ENCODE measurements at places on chromosomes 3 and 15.

DNA sequence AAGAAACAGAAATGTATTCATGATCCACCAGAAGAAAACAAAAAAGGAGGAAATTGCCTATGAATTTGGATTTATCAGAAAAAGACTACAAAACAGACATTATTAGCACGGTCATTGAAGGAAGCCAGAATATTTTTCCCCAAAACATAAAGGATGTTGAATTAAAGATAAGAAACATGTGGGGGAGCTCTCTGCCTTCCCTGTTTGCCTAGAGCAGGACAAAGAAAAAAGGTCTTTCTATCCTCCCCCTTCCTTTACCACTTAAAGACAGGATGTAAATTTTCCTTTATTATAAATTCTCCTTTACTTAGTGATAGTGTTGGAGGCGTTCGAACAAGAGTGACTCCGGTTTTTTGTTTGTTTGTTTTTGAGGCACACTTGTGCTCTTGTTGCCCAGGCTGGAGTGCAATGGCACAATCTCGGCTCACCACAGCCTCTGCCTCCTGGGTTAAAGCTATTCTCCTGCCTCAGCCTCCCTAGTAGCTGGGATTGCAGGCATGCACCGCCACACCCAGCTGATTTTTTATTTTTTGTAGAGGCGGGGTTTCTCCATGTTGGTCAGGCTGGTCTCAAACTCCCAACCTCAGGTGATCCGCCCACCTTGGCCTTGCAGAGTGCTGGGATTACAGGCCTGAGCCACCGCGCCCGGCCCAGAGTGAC lies 14.9 kb upstream of the RPN1 start:
- DNase-seq = no peak

DNA sequence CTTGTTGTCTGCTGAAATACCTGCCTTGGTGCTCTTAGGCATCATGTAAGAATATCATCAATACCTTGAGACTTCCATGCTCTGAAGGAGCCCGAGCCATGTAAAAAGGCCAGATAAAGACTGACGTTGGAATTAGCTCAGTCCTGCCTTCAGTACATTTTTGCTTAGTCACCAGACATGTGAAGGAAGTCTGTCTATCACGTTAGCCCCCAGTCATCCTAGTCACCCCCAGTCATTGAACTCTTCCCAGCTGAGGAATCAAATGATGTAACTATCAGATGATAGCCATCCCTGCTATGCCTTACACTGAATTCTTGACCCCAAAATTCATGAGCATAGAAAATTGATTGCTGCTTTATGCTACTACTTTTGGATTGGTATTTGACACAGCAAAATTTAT lies 351.2 kb upstream of the SGO1 start:
- no peak for DNase-seq

DNA sequence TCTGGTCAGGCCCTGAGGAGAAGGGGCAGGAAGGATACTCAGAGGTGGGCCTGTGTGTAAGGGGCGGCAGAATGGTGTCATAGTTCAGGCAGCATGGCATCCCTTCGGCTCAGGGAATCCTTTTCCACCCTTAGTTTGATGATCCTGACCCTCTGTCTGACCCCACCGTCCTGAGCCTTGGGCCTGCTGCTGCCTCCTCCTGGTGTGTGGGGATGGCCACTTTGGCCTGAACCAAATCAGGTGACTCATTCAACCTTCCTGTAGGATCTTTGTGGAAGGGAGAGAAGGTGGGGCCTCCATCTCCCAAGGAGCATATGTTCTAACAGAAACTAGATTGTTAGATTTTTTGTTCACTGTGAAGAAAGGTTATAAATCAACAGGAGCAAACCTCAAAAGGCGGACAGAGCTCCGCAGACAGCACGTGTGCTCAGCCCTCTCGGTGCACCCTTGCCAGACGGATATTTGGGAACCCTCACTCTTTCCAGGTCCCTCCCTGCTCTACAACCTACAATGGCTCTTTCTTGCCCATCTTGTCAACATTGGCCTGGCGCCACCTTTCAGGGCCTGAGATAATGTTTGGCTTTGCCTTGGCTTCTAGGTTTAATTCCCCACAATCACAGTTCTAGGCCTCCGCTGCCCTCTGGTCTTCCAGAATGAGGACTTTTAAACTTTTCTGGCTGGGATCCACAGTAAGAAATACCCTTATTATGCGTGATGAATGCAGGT lies 21.7 kb downstream of the THSD4 start:
- DNase-seq = no peak

DNA sequence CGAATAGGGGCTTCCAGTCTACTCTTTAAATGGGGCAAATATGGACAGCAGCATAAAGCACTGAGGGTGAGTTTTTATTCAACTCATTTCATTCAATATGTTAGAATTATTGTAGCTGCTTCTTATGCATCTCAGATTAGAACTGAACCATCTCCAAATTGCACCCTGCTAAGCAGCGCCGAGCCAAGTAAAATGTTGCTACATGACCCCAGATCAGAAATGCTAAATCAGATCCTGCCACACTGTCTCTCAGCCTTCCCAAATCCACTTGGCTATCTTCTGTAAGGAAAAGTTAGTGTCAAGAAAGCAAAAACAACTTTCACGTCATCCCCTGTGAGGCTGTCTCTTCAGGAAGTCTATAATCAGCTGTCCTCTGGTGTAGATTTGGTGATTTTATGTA lies 293.2 kb downstream of the CNTN4 start:
- DNase-seq = no peak

- no peak for DNase-seq
Measured at GRCh38 chr3:116270056-116270455, 175.2 kb downstream of the LSAMP start.

DNA sequence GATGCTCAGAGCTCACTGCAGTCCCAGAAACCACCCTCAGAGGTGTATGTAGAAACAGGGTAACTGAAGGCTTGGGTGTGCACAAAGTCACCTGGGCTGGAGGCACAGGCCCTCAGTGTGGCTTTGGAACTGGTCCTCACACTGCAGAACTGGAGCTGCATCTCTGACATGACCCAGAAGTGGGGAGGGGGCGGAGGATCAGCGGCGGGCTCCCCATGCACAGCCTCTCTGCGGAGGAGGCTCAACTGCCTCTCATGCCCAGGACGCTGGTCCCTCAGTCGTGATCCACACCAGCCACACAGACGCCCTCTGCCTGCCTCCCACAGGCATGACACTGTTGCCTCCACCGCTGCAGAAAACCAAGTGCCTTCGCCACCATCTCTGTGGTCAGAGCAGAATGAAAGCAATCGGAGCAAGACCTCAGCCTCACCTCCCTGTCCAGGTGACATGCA lies 73.7 kb downstream of the TM2D3 start:
- DNase-seq = no peak

DNA sequence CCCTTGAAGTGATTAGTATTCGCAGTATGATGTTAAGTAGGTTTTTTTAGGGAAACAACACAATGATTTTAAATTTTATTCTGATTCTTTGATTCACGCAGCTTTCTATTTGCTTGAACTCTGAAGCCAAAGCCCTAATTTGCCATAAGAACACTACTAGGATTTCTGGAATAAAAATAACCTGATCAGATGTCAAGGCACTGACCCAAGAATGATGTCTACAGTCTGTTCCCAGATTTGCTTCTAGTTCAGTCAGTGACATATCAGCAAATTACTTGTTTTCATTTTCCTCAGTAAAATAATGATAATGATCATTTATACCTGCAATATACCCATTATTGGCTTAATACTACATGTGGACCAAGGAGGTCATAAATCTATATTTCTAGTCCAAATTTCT lies 179.5 kb upstream of the EIF1B start:
- DNase-seq = no peak

GRCh38 chr3:141523615-141524375 lies 37.0 kb downstream of the RASA2 start:
- DNase-seq = no peak

DNA sequence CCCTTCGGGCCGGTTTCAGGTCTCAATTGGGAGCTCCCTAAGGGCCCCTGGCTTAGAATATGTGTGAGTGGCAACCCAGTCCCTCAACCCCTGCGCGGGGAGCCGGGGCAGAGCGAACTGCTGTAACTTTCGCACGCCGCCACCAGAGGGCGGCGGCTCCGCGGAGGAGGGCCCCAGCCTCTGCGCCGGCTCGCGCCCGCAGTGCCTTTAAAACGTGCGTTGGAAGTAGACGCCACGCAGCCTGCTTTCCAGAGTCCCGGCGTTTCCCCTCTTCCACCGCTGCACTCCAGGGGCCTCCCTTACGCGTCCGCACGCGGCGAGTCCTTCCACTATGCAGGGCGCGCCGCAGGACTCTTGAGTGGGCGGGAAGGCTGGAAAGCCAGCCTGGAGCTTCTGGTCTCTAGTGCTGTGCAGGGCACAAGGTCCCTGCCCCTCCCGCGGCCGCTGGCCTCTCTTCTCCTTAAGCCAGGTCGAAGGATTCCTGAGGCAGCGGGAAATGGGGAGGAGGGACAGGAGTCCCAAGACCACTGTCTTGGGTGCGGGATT lies 23.7 kb upstream of the RNU6-1 start:
- DNase-seq = no peak

DNA sequence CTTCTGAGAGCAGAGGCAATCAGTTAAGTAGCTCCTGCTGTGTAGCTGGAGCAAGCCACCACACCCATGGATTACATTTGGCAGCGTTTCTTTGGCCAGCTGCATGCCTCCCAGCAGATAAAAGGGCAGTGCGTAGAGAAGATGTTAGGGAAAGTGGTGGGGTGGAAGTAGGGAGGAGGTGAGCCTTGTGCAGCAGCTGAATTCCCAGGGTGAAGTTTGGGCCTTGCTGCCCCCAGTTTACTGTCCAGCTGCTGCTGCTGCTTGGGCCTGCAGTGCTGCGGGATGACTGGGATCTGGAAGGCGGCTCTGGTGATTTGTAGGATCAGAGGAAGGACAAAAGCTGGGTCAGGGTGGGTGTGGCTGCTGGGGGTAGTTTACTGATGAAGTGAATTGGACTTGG lies 318.7 kb upstream of the C2CD4B start:
- no peak for DNase-seq

DNA sequence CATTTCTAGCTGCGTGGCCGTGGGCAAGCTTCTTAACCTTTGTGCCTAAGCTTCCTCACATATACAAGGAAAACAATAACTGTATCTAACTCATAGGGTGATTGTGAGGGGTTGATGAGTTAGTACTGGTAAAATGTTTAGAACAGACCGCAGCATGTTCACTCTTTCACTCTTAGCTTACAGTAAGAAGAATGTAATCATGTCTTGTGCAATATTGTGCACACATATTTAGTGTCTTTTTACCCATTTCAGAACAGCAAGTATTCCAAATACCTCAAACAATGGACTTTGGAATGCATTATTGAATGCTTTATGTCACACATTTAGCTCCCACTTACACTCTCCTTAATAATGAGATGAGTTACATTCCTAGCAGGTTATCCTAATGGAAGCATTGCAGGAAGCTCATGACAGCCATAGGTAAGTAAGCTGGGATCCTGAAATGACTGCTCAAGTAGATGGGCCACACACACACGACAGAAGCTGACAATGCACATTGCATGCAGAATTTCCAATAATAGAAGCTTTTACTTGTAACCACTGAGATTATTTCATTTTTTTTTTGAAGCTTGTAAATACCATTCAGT lies 468.9 kb upstream of the WNT5A start:
- DNase-seq = no peak

DNA sequence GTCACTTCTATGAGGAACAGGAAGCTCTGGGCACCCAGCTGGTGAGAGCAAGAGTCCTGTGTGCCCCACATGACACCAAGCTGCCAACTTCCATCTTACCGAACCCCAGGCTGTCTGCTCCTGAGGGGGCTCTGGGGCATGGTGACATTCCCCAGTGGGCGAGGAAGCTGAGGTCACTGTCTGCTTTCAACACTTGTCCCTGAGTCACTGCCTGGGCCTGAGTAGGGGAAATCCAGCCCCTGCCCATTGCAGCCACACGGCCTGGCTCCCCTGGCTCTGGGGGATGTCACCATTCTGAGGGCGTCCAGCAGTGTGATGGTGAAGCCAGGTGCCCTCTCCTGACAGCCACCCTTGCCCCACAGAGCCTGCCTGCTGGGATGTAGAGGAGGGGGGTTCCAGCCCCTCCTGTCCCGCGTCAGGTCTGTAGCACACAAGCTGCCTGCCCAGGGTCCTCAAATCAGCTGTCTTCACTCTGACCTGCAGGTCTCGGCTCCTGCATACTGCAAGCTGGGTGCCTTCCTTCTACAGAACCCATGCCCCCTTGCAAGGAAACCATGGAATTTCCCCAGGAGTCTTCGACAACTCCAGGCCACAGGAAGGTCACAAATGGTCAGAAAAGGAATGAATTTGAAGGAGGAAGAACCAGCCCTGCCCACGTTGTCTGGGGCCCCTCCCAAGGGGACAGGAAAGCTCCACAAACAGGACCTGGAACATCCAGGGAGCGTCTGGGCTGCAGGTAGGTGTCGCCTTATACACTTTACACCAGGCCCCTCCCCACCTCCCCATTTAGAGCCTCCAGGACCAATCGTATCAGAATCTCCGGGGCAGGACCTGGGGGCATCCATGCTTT lies 69.9 kb upstream of the GATM start:
- DNase-seq = no peak

DNA sequence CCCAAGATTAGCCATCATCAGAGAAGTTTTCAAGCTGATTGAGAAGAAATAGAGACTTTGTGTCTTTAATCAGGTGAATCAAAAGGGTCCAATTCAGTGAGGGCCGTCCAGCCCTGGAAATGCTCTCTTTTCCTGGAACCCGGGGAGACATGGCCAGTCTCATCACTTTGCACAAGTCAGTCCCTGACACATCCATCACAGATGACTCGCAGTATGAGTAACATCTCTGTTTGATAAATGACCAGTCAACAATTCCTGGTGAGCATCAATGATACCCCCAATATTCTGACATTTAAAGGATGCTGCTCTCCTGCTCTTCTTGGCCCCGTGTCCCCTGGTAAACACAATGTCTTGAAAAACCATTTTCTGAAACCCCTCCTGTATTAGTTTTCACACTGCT lies 26.7 kb downstream of the C3orf20 start:
- no peak for DNase-seq

DNA sequence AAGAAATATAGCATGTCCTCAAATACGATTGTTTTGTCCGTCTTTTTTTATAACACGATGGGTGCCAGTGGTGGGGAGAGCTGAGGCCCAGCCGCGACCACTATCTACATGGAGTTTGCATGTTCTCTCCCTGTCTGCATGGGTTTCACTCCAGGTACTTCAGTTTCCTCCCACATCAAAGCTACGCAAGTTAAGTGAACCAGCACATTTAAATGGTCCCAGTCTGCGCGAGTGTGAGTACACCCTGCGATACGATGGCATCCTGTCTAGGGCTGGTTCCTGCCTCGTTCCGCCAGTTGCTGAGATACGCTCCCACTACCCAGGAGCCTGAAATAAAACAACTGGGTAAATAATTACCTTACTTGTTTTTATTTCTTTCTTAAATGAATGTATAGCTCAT lies 40.6 kb downstream of the ATP13A3 start:
- DNase-seq = no peak

DNA sequence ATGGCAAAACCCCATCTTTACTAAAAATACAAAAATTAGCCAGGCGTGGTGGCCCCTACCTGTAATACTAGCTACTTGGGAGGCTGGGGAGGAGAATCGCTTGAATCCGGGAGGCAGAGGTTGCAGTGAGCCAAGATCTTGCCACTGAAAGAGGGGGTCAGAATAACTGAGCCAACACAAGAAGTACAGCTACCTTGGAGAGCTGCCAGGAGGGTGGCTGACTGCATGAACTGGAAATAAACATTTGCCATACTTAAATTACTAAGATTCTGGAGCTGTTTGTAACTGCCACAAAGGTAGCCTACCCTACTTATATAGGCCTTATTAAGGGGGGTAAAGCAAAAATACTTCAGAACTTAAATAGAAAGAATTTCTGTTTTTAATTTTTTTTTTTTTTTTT lies 15.4 kb upstream of the PIK3CB start:
- no peak for DNase-seq

Measured in NCI-H2029 treated with DMSO at 0.1 percent for 48 hours (cell line).